NCI-H446 (cell line): ENCODE measurements at places on chromosomes 6 and 20.

GRCh38 chr6:44868335-44868668 is 459.8 kb upstream of the RUNX2 start:
- no peak for DNase-seq

DNA sequence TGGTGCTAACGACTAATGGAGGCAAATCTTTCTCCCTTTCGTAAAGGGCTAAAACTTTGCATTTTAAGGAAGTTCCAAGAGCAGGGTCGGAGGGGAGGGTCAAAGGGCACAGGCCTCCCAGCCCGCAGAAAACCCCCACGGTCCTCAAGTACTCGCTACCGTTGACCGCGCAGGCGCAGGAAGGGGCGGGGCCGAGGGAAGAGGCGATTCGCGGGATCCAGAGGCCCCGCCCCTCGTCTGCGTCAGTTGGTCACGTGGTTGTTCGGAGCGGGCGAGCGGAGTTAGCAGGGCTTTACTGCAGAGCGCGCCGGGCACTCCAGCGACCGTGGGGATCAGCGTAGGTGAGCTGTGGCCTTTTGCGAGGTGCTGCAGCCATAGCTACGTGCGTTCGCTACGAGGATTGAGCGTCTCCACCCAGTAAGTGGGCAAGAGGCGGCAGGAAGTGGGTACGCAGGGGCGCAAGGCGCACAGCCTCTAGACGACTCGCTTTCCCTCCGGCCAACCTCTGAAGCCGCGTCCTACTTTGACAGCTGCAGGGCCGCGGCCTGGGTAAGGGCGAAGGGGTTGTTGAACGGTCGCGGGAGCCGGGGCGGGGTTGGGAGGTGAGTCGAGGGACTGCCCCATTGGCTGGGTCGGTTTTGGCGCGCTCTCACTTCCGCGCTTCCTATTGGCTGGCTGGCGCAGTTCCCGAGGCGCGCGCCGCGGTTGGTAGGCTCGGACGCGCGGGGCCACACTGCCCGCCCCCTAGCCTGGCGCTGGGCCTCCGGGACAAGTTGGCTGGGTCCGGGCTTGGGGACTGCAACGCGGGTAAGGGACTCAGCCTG is at the start of gene GMNN:
GMNN (plus strand) TSS at position 242 of the 824 bp plus-strand sequence. CDS start 2,310 bp downstream, outside the sequence.
- DNase-seq: peak; percentile 95

DNA sequence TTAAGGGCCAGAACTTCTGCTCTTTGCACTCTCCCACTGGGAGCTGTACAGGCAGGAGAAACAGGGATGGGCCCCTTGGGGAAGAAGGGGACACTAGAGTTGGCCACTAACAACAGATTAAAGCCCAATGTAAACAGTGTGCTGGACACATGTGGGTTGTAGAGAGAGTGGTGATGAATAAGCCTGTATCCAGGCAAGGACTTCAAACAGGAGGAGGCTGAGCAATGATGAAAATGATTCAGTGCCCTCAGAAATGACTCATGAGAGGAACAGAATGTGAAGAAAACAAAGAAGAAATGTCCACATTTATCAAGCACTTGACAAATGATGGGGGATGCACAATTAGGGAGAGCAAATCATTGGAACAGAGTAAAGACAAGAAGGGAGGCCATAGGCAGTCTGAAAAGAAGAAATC is 242.3 kb downstream of the TBX18 start:
- DNase-seq: no peak

DNA sequence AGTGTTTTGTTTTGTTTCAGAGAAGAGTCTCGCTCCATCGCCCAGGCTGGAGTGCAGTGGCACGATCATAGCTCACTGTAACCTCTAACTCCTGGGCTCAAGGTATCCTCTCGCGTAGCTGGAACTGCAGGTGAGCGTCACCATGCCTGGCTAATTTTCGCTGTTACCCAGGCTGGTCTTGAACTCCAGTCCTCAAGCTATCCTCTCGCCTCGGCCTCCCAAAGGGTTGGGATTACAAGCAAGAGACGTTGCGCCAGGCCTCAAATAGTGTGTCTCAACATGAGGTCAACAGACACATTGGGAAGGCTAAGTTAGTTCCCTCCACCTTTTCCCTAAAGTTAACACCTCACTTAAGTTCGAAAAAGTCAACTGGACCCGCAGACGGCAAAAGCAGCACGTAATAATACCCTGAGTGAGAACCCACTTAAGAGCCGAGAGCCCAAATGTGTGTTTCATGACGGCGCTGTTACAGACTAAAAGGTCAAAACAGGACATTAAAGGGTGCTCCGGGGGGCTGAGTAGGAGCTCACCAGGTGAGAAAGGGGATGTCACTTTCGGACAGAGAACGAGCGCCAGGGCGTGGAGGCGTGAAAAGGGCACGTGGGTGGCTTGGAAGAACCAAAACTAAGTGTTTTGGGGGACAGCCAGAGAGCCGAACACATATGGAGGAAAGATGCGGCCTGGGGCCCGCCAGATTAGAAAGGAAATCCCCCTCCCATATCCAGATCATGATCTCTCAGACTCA is 499 bp downstream of the TTI1 start:
- DNase-seq: no peak

DNA sequence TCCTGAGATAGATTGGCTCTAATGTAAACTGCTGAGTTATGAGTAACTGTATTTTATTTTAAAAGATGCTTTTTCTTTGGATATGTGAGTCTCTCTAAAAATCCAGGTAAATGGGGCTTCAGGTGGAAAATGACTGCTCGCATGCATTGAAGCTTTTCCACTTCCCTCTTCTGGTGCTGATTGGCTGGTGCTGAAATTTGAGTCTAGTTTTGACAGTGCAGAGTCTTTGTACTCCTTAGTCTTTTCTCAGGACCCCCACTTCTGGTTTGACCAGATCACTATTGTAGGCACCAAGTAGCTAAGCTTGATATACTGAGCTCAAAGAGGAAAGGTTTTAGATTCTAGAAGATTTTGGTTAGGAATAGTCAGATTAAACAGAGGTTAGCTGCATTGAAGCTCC is 60.7 kb upstream of the TULP4 start:
- no peak for DNase-seq

- DNase-seq: no peak
Observed at GRCh38 chr6:166393535-166393823, 10.7 kb upstream of the MPC1 start.

- no peak for DNase-seq
Observed at GRCh38 chr6:24856901-24857670, 58.4 kb upstream of the ARMH2 start.

GRCh38 chr6:42507901-42508300 is 55.9 kb upstream of the UBR2 start:
- DNase-seq: no peak

- DNase-seq: no peak
Observed at GRCh38 chr6:41939848-41940758, 1.5 kb downstream of the CCND3 start.

- DNase-seq: no peak
Observed at GRCh38 chr6:42257063-42257462, 39.4 kb upstream of the MRPS10 start.

DNA sequence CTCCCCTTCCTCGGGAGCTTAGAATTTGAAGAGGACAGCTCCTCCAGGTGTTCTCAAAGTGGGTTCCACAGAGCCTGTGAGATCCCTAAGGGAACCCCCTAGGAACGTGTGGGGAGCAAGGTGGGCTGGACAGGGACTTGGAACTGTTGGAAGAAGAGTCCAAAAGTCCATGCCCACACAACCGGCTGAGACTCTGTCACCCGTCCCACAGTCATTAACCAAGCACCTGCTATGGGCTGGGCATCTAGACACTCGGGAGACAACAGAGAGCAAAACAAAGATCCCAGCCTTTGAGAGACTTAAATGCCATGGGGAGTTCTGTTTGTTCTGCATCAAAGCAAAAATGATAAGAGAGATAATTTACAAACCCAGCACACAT is 51.9 kb upstream of the SAYSD1 start:
- DNase-seq: no peak

DNA sequence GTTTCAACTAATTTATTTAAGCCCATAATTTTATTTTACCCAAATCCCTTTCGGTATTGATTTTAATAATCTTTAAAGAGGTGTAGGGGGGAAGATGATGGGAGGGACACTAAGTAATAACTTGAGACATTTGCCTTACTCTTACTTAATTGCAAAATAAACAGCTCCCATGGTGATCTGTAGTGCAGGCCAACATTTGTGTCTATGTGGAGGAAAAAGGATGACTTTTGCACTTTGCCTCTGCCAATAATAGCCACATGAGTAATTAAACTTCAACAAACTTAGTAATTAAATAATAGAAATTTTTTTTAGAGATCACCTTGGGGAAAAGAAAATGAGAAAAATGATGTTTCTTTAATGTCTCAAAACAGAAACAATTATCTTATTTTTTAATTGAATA is 29.9 kb upstream of the CD2AP start:
- DNase-seq: no peak

DNA sequence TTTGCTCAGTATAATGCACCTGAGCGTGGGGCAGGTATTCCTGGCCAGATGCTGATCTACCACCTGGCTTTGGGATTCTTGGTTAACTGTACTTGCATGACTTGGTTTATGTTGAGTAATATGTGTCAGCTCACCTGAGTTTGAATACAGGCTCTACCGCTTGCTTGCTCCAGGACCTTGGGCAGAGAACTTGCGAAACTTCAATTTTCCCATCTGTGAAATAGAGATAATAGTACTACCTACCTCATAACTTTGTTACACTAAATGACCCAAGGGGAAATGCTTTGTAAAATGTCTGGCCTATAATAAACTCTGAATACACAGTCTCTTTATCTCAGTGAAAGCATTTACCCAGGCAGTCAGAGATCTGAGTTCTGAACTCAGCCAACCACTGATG is 51.8 kb downstream of the SCAND1 start:
- DNase-seq: no peak

DNA sequence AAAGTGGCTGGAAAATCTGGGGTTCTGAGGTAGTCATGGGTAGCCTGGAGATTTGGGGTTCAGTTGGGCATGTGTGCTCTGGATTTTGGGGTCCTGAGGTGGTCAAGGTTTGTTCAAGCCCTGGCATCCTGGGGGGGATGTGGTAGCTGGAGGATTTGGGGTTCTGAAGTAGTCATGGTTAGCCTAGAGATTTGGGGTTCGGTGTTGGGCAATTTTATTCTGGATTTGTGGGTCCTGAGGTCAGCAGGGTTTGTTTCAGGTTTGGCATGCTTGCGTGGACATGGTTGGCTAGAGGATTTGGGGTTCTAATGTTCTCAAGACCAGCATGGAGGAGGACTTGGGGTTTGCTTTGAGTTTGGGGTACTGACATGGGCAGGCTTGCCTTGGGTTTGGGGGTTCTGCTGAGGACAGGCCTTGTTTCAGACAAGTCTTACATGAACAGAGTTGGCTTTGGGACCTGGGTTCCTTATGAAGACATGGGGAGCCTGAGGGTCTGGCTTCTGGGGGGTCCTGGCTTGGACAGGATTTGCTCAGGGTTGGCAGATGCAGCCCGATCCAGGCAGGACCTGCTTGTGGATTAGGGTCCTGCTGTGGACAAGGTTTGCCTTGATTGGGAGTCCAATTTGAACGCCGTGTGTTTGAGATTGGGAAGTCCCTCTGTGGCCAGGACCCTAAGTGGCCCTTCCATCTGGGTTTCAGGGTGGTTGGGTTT is 906 bp downstream of the ANKRD60 start:
- no peak for DNase-seq

DNA sequence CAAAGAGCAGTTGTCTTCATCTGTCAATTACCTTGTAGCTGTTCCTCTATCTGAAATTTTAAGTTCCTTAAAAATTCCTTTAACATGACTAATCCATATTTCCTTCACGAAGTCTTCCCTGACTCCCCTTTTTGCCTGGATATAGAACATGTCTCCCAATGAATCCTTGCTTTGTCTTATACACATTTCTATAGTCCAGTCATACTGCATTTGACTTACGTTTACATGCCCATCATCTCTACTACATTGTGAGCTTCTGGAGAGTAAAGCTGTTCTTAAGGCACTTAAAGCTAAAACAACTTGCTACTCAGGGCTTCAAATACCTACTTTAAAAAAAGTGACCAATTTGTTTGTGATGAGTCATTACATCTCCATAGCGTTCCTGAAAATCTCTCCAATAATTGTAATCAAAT is 4.9 kb downstream of the REV3L start:
- no peak for DNase-seq

DNA sequence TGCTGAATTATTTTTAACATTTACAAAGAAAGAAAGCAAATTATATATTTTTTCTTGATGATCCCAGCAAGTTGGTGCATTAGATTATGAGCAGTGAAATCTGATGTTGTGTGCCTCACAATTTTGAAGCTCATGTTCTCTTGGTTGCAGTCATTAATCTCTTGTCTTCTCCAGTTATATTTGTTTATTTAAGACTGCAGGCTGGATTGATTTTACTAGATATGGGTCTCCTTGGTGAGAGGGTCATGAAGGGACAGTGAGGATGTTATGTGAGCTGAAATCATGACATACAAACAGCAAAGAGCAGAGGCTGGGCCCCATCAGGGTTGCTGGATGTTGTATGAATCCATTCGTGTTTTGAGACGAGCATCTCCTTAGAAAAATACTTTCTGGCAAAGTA is 64.2 kb upstream of the AKIRIN2 start:
- DNase-seq: no peak

GRCh38 chr6:48177786-48178185 is 66.8 kb upstream of the PTCHD4 start:
- DNase-seq: no peak

DNA sequence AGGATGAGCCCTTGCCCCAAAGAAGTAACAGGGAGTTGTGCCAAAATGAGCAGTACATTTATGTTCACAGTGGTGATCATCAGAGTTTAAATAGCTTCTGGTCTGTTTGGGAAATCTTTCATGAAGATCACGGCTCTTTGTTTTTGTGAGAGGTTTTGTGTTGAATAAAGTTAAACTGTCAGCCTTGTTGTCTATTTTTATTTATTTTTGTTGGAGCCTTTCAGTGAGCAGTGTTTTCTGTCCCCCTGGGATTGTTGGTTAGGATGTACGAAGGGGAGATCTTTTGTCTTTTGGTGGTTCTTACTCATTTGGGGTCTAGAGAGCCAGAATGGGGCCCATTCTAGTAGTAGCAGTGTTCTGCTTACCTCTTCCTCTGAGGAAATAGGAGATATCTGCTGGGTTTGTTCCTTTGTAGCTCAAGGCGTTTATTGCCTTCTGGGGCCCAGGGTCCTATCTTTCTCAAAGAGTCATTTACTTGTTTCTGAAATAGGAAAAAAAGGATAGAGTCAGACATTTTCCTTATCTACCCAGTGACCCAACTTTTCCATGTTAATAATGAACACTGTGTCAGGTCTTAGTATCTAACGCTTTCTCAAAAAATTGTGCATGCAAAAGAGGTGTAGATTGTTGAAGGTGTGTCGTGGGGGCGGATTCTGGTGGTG is 157.4 kb downstream of the JARID2 start:
- no peak for DNase-seq

GRCh38 chr6:30615958-30616810 is 859 bp downstream of the PPP1R10 start:
- DNase-seq: peak; percentile 74

DNA sequence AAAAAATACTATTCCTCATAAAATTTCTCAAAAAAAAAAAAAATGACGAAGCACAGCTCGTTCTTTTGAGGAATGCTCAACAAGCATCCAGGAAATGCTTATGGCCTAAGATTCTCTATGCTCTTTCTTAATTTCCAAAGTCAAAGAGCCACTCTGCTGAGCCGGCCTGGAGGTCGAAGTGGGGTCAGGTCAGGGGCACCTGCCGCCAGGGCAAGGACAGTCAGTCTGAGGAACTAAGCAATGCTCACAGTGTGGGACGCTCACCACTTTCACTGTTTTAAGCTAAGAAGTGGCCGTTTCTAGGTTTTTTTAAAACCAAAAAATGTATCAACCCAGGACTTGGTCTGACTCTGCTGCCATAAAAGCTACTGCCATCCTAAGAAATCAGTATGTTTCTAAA is 17.3 kb downstream of the YTHDF1 start:
- DNase-seq: no peak
